ENCODE measurements at places on chromosomes 12 and 14.
A peak's percentile ranks its signal among the peaks of the same experiment; 100 is the strongest.

DNA sequence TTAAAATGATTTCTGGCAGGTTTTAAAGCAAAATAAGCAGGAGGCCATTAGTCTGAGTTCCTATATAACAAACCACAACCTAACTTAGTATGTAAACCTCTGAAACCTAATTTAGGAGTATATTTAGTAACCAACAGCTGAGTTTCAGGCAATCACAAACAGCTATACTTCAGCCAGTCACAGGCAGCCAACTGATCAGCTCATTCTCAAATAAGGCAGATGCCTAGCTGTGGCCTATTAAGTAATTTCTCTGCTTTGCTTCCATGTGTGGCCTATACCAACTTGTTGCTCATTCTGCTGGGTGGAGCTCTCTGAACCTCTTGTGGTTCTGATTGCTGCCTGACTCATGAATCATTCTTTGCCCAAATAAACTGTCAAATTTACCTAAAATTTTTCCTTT lies 408.9 kb upstream of the FBXO33 start:
- no peak overlapping the region for H3K4me3 ChIP-seq
- DNase-seq, result no peak
- no peaks in the 10 kb centered on the region for H3K4me1 ChIP-seq
- no peaks in the 10 kb centered on the region for H3K36me3 ChIP-seq
- no peak overlapping the region for H3K27ac ChIP-seq

DNA sequence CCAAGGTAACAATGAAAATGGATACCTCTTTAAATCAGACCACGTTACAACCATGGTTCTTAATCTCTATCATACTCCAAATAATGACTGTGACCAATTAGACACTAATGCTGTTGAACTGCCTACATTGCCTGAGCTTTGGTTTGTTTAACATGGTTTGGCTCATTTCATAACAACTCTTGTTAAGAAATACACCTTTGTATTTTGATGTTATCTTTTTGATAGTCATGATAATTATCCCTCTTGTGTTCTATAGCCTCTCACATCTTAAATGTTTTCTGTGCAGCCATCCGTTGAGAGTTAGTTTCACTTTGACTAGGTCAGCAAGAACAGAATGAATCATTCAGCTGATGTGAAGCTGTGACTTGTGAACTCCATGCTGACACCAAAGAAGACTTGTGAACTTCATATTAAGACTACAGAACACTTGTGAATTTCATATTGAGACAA lies 75.5 kb upstream of the RERGL start:
- peaks cover 11% of the 10 kb centered on the region for H3K4me1 ChIP-seq
- peak overlapping the region; percentile 12 for H3K4me3 ChIP-seq
- DNase-seq, result no peak

- no peak for DNase-seq
- H3K4me3 ChIP-seq, result no peak overlapping the region
- H3K4me1 ChIP-seq, result peaks cover 65% of the 10 kb centered on the region
- H3K27ac ChIP-seq, result no peak overlapping the region
- H3K36me3 ChIP-seq, result no peaks in the 10 kb centered on the region
- no peaks in the 10 kb centered on the region for H3K27me3 ChIP-seq
Measured at GRCh38 chr12:3085341-3086139, 8.4 kb downstream of the TSPAN9 start.

- H3K27ac ChIP-seq, result no peak overlapping the region
- no peak overlapping the region for H3K4me3 ChIP-seq
- peak; percentile 16 for DNase-seq
- peaks cover 30% of the 10 kb centered on the region for H3K27me3 ChIP-seq
Measured at GRCh38 chr14:99148861-99149610, 123.0 kb downstream of the BCL11B start.

DNA sequence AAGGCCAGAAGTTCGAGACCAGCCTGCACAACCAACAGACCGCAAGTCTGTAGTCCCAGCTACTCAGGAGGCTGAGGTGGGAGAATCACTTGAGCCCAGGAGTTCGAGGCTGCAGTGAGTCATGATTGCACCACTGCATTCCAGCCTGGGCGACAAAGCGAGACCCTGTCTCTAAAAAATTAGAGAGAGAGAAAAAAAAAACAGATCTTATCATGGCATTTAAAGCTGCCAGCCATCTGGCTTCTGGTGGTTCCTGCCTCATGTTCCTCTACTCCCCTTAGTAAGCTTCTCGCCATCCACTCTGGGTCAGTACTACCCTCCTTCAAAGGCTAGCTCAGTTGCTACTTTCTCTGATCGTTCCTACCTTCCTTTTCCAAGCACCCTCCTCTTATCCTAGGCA lies 16.1 kb downstream of the CLSTN3 start:
- no peak overlapping the region for H3K27ac ChIP-seq
- peaks cover 5% of the 10 kb centered on the region for H3K36me3 ChIP-seq
- H3K4me1 ChIP-seq, result no peaks in the 10 kb centered on the region
- no peaks in the 10 kb centered on the region for H3K27me3 ChIP-seq
- H3K4me3 ChIP-seq, result no peak overlapping the region
- DNase-seq, result no peak

- no peak overlapping the region for H3K27ac ChIP-seq
- H3K4me3 ChIP-seq, result no peak overlapping the region
- no peak for DNase-seq
- no peaks in the 10 kb centered on the region for H3K4me1 ChIP-seq
Measured at GRCh38 chr12:11007608-11008007, 9.5 kb upstream of the TAS2R20 start.

DNA sequence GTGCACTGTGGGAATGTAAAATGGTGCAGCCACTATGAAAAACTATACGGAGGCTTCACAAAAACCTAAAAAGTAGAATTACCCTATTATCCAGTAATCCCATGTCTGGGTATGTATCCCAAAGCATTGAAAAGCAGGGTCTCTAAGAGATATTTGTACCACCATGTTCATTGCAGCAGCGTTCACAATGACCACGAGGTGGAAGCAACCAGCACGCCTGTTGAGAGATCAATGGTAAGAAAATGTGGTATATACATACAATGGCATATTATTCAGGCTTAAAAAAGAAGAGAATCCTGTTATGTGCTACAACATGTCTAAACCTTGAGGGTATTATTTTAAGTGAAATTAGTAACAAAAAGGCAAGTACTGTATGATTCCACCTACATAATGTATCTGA lies 910 bp upstream of the NOPCHAP1 start:
- no peak for DNase-seq
- no peak overlapping the region for H3K27ac ChIP-seq
- no peak overlapping the region for H3K4me3 ChIP-seq
- H3K4me1 ChIP-seq, result peaks cover 34% of the 10 kb centered on the region

- no peak overlapping the region for H3K4me3 ChIP-seq
- DNase-seq, result no peak
- peaks cover 15% of the 10 kb centered on the region for H3K36me3 ChIP-seq
- H3K4me1 ChIP-seq, result no peaks in the 10 kb centered on the region
- H3K27ac ChIP-seq, result no peak overlapping the region
- H3K27me3 ChIP-seq, result no peaks in the 10 kb centered on the region
Measured at GRCh38 chr12:16043480-16043879, 132.3 kb downstream of the DERA start.

- DNase-seq, result no peak
- no peak overlapping the region for H3K27ac ChIP-seq
- H3K4me3 ChIP-seq, result no peak overlapping the region
- H3K36me3 ChIP-seq, result no peaks in the 10 kb centered on the region
- no peaks in the 10 kb centered on the region for H3K27me3 ChIP-seq
Measured at GRCh38 chr12:98227162-98227561, 288.2 kb upstream of the TMPO start.

GRCh38 chr14:67943947-67944346 lies 124.4 kb downstream of the RAD51B start:
- H3K27ac ChIP-seq, result peak overlapping the region; percentile 63
- H3K4me1 ChIP-seq, result peaks cover 35% of the 10 kb centered on the region
- H3K4me3 ChIP-seq, result no peak overlapping the region
- no peaks in the 10 kb centered on the region for H3K27me3 ChIP-seq
- peak; percentile 95 for DNase-seq

DNA sequence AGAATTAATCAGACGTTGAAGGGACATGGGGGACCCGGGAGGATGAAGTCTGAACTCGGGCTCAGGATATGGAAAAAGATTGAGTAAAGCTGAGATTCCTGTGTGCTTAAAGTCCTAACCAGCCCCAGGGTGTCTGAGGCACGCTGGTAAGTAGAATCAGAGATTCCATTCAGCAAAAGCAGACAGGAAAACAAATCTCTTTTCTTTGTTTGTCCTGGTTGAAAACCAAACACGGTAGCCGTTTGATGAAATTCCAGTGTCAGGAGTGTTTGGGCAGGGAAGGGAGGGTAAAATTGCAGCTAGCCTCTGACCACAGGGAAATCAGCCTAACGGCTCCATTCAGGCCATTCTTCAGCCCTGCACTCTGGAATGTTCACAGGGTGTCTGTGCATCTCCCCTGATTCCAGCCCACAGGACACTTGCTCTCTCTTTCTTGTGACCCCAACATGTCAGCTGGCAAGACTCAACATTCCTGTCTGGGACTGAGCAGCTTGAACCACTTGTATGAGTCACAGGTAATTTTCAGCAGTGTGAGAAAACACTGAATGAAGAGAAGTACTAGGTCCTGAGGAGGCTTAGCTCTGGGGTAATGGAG lies 31.0 kb downstream of the NINJ2 start:
- no peak overlapping the region for H3K4me3 ChIP-seq
- H3K4me1 ChIP-seq, result peaks cover 18% of the 10 kb centered on the region
- no peaks in the 10 kb centered on the region for H3K36me3 ChIP-seq
- DNase-seq, result peak; percentile 76
- peak overlapping the region; percentile 54 for H3K27ac ChIP-seq

- H3K4me3 ChIP-seq, result no peak overlapping the region
- H3K27ac ChIP-seq, result no peak overlapping the region
- no peaks in the 10 kb centered on the region for H3K36me3 ChIP-seq
- DNase-seq, result no peak
- no peaks in the 10 kb centered on the region for H3K27me3 ChIP-seq
- no peaks in the 10 kb centered on the region for H3K4me1 ChIP-seq
Measured at GRCh38 chr12:256958-257357, 5.7 kb downstream of the SLC6A13 start.

DNA sequence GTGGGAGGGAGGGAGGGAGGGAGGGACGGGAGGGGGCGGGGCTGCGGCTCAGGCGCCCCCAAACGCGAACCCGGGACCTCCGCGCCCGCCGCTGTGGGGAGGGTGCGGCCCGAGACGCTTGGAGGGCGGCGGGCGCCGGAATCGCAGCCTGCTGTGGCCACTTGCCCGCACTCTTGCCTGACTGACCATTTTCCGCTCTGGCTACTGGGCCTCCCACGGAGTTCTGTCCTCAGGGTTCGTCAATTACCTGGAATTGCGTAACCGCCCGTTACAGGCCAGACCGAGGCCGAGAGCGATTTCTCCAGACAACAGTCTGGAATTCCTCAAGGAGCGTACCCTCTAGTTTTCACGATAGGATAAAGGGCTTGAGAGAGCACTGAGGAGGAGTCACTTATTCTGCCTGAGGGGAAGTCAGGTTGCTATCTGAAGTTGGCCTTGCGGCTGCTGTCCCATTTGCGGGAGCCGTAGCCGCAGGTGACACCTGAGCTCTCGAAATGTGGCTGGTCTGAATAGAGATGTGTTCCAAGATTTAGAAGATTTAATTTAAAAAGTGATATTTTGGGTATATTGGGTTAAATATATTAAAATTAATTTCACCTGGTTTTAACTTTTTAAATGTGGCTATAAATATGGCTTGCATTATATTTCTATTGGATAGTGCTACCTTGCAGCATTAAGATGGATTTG lies 446 bp upstream of the ZNF641 start:
- peak overlapping the region; percentile 95 for H3K27ac ChIP-seq
- no peaks in the 10 kb centered on the region for H3K27me3 ChIP-seq
- peaks cover 14% of the 10 kb centered on the region for H3K36me3 ChIP-seq
- H3K4me3 ChIP-seq, result peak overlapping the region; percentile 69
- H3K4me1 ChIP-seq, result peaks cover 8% of the 10 kb centered on the region

DNA sequence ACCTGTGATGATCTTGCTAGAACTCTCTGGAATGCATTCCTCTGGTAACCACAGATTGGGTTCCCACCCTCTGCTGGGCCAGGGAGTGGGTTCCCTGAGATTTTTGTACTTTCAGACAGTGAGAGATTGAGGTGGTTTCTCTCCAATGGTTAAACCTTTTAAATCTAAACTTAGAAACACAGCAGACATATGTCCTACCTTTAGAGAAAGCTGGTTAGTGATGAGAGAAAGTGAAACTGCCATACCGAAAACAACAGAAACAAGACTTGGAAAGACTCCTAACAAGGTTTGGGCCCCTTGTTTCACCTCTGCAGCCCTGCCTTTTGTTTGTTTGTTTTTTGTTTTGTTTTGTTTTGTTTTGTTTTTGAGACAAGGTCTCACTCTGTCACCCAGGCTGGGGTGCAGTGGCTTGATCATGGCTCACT lies 9.7 kb upstream of the SGPP1 start:
- H3K4me1 ChIP-seq, result no peaks in the 10 kb centered on the region
- H3K27ac ChIP-seq, result no peak overlapping the region
- no peaks in the 10 kb centered on the region for H3K36me3 ChIP-seq
- H3K4me3 ChIP-seq, result no peak overlapping the region
- no peak for DNase-seq
- no peaks in the 10 kb centered on the region for H3K27me3 ChIP-seq

DNA sequence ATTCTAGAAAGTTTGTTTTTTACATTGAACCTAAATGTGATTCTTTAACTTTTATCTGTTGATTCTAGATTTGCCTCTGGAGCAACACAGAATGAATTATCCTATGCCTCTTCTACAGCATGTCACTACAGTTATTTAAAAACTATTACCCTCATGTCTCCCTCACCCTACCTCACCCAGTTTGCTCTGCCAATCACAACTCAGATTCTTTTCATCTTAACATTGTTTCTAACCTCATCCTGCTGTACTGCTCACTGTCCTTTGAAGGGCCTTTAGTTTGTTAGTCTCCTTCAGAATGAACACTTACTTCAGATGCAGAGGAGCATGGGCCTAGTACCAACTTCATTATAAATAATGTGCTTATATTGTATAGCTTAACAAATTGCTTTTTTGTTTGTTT lies 21.5 kb downstream of the YLPM1 start:
- no peaks in the 10 kb centered on the region for H3K4me1 ChIP-seq
- DNase-seq, result no peak
- peaks cover 81% of the 10 kb centered on the region for H3K36me3 ChIP-seq
- H3K27ac ChIP-seq, result no peak overlapping the region
- H3K27me3 ChIP-seq, result no peaks in the 10 kb centered on the region
- no peak overlapping the region for H3K4me3 ChIP-seq

DNA sequence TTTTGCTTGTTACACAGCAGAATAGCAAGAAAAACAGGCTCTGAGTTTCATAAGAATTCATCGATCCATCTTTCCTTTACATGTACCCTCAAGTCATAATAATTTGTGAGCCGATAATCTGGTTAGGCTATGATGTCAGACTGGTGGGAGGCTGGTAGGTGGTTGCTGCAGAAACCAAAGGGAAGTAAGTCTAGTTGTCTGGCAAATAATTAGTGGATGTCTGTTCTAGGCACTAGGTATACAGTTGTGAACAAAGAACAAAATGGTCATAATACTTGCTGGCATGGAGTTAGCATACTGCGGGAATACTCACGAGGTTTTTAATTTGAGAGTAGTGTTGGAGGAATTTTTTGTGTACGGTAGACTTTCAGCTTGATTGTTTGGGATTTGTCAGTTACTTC lies 8.8 kb downstream of the SUSD6 start:
- no peaks in the 10 kb centered on the region for H3K27me3 ChIP-seq
- H3K4me1 ChIP-seq, result peaks cover 97% of the 10 kb centered on the region
- no peaks in the 10 kb centered on the region for H3K36me3 ChIP-seq

Measured in stomach (tissue), 19 donors.